Osteocyte (in vitro differentiated cells): ENCODE measurements at places on chromosomes 3 and 15. TPM values are rescaled to one million over a fixed set of nuclear protein-coding genes. Genes with fewer than 3 reads are reported as not detected.

GRCh38 chr15:77622209-77622933 lies 10.3 kb downstream of the LINGO1 start:
- H3K4me1 ChIP-seq, result no peaks in the 10 kb centered on the region
- H3K27me3 ChIP-seq, result peaks cover 4% of the 10 kb centered on the region
- H3K27ac ChIP-seq, result no peak overlapping the region
- H3K36me3 ChIP-seq, result no peaks in the 10 kb centered on the region
- H3K4me3 ChIP-seq, result no peak overlapping the region

GRCh38 chr15:63243776-63244175 lies 33.6 kb upstream of the APH1B start:
- no peak for DNase-seq
- H3K27ac ChIP-seq, result peak overlapping the region; percentile 81
- no peaks in the 10 kb centered on the region for H3K27me3 ChIP-seq
- H3K36me3 ChIP-seq, result peaks cover 7% of the 10 kb centered on the region

GRCh38 chr3:184741798-184742675 lies 30.2 kb upstream of the MAGEF1 start:
- peaks cover 4% of the 10 kb centered on the region for H3K27me3 ChIP-seq
- no peak overlapping the region for H3K27ac ChIP-seq
- H3K4me1 ChIP-seq, result peaks cover 22% of the 10 kb centered on the region
- H3K36me3 ChIP-seq, result no peaks in the 10 kb centered on the region
- no peak for DNase-seq

DNA sequence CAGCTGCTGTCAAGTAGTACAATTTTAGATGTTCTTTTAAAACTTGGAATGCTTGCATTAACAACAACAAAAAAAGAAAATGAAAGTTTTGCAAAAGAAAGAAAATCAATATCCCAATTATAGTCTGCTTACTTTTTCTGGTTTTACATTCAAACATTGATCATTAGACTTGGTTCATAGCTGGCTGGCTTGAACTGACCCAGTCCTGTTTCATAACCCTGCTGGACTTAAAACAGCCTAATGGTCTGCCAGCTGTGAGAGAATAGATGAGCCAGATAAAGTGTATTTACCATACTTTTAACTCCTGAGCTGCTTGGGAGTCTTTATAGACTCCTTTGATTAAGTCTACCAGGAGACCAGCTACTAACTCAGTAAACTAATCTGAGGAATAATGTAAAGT lies 59.2 kb downstream of the PIAS1 start:
- H3K27ac ChIP-seq, result peak overlapping the region; percentile 87
- H3K4me3 ChIP-seq, result peak overlapping the region; percentile 66
- H3K36me3 ChIP-seq, result peaks cover 7% of the 10 kb centered on the region
- DNase-seq, result no peak
- H3K27me3 ChIP-seq, result no peaks in the 10 kb centered on the region

GRCh38 chr3:181534781-181535221 lies 176.9 kb upstream of the SOX2 start:
- no peak overlapping the region for H3K4me3 ChIP-seq
- peaks cover 3% of the 10 kb centered on the region for H3K27me3 ChIP-seq
- no peak overlapping the region for H3K27ac ChIP-seq
- no peak for DNase-seq

GRCh38 chr3:53104762-53105161 lies 25.5 kb downstream of the RFT1 start:
- H3K4me1 ChIP-seq, result peaks cover 8% of the 10 kb centered on the region
- no peak overlapping the region for H3K4me3 ChIP-seq
- H3K36me3 ChIP-seq, result peaks cover 32% of the 10 kb centered on the region
- H3K27ac ChIP-seq, result no peak overlapping the region

Gene HLTF
- 29.2 and 34.6 TPM in 2 replicates for total RNA-seq

DNA sequence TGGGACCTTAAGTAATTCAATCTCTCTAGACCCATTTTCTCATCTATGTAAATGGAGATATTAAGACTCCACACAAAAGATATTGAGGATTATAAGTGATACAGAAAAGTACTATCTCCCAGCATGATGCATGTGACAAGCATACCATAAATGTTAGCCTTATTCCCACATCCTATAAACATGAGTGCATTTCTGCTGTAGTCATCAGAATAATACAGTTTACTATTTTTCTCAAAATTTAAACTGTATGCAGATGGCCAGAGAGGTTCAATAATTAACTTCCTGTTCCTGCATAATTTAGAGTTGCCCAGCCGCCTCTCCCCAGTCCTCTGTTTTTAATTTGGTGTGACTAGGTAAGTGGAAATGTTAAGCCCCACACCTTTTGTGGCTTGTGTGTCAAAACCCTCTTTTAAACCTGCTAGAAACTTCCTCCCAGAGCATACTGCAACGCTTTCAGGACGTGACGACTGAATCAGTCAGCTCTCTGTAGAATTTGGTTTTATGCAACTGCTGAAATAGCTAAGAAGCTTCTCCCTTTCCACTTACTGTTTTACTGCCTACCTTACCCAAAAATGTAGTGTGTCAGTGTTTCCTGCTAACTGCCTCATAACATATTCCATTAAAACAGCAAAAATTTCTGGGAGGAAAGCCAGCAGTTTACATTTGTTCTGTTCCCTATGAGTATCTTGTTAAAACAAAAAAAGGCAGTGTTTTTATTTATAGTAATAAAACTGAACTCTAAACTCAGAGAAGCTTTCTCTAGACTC lies 1037.9 kb downstream of the EPHA3 start:
- H3K4me1 ChIP-seq, result no peaks in the 10 kb centered on the region
- no peak overlapping the region for H3K4me3 ChIP-seq
- no peak overlapping the region for H3K27ac ChIP-seq
- H3K36me3 ChIP-seq, result no peaks in the 10 kb centered on the region

GRCh38 chr15:47689660-47690059 lies 27.6 kb upstream of the SEMA6D start:
- H3K36me3 ChIP-seq, result no peaks in the 10 kb centered on the region
- DNase-seq, result no peak
- H3K27ac ChIP-seq, result no peak overlapping the region

Gene THSD4
- total RNA-seq, result 4.5 and 5.7 TPM in 2 replicates

- no peak for DNase-seq
- peaks cover 15% of the 10 kb centered on the region for H3K4me1 ChIP-seq
- H3K27ac ChIP-seq, result no peak overlapping the region
- H3K27me3 ChIP-seq, result no peaks in the 10 kb centered on the region
- H3K4me3 ChIP-seq, result no peak overlapping the region
- H3K36me3 ChIP-seq, result no peaks in the 10 kb centered on the region
These were observed 72.7 kb downstream of the CMTM8 start for GRCh38 chr3:32310918-32311839.

- no peak for DNase-seq
- H3K27ac ChIP-seq, result no peak overlapping the region
- no peaks in the 10 kb centered on the region for H3K27me3 ChIP-seq
- peaks cover 28% of the 10 kb centered on the region for H3K36me3 ChIP-seq
- peaks cover 59% of the 10 kb centered on the region for H3K4me1 ChIP-seq
These were observed 22.0 kb downstream of the TGFBR2 start for GRCh38 chr3:30628205-30628900.

DNA sequence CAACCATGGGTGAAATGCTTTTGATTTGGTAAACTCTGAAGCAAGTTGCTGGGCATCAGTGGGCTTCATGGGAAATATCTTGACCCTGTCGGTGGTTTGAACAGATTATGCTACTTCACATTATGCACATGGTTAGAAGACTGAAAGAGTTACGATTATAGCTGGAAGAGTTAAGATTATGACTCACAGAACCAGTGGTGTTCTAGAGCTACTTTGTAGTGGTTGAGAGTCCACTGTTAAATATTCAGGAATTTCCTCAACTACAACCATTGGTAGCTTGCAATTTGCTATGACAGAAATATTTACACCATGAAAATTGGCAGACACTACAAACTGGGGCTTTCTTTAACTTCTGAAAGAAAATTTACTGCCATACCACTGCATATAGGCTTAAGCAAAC lies 99.3 kb downstream of the GADL1 start:
- H3K27me3 ChIP-seq, result peaks cover 28% of the 10 kb centered on the region
- DNase-seq, result no peak
- H3K4me3 ChIP-seq, result no peak overlapping the region
